Stimulated activated CD4-positive, alpha-beta T cell treated with anti-CD3 and anti-CD28 coated beads, TNF-alpha, amount 100 ng/mL, for 4 hours (primary cell): ENCODE measurements at places on chromosomes 7 and 10.

DNA sequence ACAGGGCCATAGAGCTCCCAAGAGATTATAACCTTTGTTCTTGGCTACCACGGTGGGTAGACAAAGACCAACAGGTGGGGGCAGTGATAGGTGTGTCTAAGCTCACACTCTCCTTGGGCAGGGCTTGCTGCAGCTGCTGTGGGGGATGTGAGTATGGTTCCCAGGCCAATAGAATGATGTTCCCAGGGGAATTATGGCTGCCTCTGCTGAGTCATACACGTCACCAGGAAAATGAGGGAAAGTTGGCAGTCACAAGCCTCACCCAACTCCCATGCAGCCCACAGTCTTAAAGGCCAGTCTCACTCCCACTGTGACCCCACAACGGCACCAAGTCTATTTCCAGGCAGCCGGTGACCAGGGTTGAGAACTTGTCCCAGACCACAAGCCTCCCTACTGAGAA is 453.4 kb upstream of the PODXL start:
- DNase-seq = no peak

- no peak for DNase-seq
These were observed 36.0 kb upstream of the ABCB4 start for GRCh38 chr7:87511510-87511909.

DNA sequence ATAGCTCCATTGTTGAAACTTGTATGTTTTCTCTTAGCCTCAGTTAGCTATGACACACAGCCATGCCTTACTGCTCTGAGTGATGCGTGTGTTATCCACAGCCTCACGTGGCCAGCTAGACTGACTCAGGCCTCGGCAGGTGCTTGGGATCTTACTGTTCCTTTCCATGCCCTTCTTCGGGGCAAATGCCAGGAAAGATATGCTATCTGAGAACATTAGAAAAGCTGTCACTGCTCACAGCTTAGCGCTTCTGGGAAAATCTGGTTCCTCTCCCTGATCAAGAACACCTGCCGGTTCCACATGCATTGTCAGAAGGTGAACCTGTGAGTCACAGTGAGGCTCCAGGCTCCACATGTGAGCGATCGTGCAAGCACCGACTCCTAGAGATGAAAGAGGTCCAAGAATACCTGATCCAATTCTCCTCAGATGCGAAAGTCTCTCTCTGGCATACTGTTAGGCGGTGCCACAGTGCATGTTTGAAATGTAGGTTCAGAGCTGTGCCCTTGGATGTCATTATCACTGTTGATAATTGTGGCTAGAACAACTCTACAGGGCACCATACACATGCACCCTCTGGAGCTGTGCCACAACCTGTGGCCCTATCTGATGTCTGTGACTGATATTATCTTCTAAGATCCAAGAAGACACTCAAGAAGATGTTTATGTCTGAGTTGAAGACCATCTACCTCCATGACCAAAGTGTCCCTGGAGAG is 247.8 kb upstream of the IGFBP3 start:
- DNase-seq = no peak

GRCh38 chr10:75234683-75235374 is 928 bp downstream of the COMTD1 start:
- no peak for DNase-seq

GRCh38 chr10:128036746-128037543 is 89.3 kb downstream of the MKI67 start:
- DNase-seq = no peak

- DNase-seq = no peak
These were observed 2.2 kb downstream of the EGFR start for GRCh38 chr7:55021053-55021452.

- no peak for DNase-seq
These were observed 546.8 kb upstream of the FOXK1 start for GRCh38 chr7:4135301-4135700.

GRCh38 chr10:30188556-30189237 is 129.3 kb upstream of the JCAD start:
- no peak for DNase-seq

- DNase-seq = no peak
These were observed 47.5 kb downstream of the ZNF680 start for GRCh38 chr7:64515330-64515729.

DNA sequence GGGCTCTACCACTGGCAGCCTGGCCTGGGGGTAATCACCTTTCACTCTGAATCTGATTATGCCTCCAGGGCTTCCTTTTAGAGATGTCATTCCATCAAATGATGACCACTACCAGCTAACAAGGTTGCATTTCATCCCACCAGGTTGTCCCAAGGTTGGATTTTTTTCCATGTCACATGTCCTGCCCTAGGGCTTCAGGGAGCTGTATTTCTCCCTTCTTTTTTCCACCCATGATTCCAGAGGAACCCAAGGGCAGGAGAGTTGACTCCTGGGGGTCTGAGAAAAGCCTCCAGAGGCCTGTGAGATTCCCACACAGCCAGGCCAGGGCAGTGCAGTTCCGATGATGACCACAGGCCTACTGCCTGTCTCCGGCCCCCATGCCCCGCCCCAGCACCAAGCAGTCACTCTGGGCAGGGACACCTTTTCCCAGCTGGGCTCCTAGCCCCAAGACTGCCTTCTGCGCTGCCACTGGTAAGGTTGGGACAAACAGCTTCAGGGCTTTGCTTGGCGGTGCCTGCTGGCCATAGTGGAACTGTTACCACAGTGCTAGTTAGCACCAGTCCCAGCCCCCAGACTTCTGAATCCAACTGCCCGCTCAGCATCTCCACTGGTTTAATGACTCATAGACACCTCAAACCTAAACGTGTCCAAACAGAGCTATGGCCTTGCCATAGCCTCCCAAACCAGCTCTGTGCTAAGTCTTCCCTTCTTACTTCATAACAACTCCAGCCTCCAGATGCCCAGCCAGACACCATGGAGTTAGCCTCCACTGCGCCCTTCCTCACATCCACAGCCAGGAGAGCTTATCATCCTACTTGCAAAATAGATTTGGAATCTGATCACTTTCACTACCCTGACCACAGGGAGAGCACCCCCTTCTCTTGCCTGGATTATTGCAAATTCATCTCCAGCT is 133.7 kb downstream of the ARHGAP22 start:
- DNase-seq = no peak

DNA sequence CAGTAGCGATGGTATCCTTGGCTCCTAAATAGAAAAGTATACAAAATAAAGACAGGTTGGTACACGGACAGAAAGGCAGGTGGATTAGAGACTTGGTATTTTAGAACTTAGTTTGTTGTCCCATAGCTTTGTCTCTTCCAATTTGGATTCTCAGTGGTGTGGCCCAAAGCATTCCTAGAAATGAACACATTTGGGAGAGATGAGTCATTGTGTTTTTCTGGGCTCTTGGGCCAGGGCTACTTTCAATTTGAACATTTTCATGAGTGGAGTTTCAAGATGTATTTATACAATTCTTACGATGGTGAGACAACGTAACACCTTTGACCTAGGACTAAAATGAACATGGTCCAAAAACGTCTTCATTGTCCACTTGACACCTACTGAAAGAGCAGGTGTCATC is 225.1 kb upstream of the YAE1 start:
- DNase-seq = no peak

GRCh38 chr7:21526007-21526406 is 16.8 kb upstream of the DNAH11 start:
- DNase-seq = no peak

GRCh38 chr7:3860932-3861331 is 559.9 kb downstream of the SDK1 start:
- no peak for DNase-seq

DNA sequence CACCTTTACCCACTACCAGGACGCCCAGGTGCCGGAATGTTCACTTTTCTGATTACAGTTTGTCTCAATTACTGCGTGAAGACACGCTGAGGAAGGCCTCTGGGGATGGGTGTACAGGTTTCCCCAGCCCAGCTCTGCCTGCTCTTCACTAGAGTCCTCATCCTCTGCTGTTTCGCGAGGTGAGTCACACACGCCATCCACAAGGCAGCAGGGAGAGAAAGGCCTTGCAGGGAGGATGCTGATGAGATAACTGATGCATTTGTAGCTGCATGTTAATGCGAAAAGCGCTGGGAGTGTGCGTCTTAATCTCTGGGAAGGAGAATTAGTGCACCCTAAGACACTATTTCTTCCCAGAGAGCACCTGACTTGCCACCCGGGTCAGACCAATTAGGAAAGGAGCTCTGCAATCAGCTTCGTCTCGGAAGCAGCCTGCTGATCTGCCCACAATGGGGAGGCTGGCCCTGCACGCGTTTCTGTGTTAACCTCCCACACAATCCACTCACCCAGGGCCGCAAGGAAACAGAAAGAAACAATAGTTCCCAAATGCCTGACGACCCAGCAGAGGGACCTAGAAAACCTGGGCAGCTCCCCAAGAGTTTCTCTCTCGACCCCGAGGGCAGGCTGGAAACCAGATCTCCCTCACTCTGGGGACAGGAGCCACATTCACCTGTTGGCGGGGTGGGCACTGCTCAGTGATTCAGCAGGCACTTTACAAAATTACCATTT is 578.7 kb downstream of the GLRX3 start:
- no peak for DNase-seq

- no peak for DNase-seq
These were observed 347.8 kb upstream of the NFE2L3 start for GRCh38 chr7:25804154-25804553.

- no peak for DNase-seq
These were observed 99.3 kb downstream of the CDC14C start for GRCh38 chr7:49023345-49024328.

DNA sequence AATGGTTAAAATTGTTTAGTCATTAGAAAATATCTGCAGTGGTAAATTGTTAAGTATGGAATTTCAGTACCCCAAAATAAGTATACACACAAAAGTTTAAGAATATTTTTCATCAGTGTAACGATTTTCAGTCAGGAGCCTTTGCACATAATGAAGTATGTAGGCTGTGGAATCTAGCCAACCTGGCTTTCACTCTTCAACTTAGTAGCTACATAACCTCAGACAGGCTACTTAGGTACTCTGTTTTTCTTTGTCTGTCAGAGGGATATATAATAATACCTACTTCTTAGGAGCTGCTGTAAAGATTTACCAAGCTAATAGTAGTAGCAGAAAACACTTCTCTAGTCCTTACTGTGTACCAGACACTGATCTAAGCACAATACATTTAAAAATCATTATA is 137.5 kb downstream of the ZEB1 start:
- DNase-seq = no peak

GRCh38 chr7:144761493-144761892 is 74.4 kb downstream of the TPK1 start:
- DNase-seq = no peak

DNA sequence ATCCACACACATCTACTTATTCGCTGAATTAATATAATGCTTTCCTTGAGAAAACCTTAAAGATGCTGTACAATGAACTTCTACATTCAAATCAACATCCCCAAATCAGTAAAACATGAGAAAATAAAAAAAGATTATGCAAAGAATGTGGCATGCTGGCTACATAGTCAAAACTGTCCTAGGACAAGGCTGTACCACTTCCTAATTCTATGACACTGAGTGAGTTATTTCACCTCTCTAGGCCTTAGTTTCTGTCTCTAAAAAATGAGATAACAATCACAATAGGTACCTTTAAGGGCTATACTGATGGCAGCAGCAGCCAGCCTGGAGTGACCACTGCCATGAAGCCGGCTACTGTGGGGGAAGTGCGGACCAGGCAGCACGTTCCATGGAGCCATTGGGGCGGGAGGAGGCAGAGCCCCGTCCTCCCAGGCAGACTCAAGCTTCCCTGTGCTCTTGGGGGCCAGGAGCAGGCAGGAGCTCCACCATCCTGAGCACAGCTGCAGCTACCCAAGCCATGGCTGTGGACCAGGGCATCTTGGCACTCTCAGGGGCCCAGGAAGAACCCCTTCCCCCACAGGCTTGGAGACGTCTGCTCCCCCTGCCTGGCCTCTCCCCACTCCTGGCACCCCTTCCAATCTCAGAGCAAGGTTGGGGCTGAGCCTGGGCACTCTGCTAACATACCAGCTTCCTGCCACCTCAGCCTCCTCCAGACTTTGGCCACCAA is 110.2 kb downstream of the ELAPOR2 start:
- no peak for DNase-seq

GRCh38 chr10:120691625-120692024 is 159.5 kb upstream of the WDR11 start:
- DNase-seq = no peak

- DNase-seq = no peak
These were observed 155.4 kb downstream of the TWIST1 start for GRCh38 chr7:18962031-18962430.

GRCh38 chr7:38000272-38000671 is 79.8 kb downstream of the EPDR1 start:
- DNase-seq = no peak

DNA sequence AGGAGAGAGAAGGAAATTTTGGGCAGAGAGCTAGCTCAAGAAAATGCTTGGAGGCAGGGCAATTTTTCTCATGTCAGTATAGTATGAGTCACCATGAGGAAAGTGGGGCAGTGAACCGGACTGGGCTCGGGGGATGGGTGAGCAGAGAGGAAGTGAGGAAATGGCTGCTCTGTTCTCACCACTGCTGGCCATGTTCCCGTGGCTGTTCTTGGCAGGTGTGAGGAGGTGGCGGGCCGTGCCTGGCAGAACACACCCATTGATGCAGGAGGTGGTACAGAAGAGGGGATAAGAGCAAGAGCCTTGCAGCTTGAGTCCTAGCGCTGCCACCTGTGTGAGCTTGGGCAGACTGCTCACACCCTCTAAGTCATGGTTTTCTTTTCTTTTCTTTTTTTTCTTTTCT is 304.4 kb upstream of the LYZL1 start:
- no peak for DNase-seq

- no peak for DNase-seq
These were observed 686.9 kb downstream of the NXPH1 start for GRCh38 chr7:9120331-9120730.

- no peak for DNase-seq
These were observed 445.2 kb downstream of the DNAJB6 start for GRCh38 chr7:157782041-157782440.

GRCh38 chr7:55237156-55237893 is 127.8 kb upstream of the LANCL2 start:
- DNase-seq = no peak

DNA sequence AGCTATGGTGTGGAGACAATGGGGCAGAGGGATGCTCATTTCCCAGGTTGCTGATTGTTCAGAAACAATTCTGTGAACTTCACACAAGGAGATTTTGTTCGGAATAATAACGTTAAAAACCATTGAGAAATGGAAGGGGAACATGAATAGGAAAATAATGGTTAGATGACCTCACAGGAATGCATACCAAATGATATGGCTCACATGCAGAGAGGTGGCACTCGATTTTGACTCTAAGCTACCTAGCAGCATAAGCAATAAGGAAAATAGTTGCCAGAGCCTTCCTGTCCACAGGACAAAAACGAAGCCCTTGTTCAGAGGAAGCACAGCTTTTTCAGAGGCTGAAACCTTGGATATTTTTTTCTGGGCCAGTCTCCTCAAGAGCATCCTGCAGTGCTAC is 293.1 kb downstream of the ZEB1 start:
- DNase-seq = no peak
